Posterior cingulate gyrus (tissue), 11 donors: ENCODE measurements at places on chromosomes 16 and 17.

DNA sequence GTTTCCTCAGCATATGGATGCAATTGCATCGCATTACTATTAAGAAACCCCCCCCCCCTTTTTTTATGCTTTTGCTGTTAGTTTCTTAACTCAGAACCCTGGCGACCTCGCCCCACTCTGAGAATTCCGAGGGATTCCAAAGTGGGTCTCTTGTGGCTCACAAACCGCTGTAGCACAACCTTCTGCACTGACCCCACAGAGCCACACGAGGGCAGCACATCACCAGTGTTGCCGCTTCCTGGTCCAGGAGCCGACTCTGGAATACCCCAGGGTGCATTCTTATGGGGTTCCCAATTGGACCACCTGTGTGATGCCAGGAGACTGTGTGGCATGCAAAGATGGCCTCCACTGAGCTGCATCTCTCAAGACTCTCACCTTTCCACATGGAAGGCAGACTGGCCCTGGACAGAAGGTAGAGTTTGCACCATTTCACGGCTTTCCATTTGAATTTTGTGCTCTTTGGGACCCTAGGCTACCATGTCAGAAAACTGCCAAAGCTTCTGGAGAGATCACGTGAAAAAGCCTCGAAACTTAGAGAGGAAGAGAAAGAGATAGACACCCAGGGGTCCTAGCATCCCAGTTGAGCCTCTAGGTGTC, 432.7 kb upstream of the ASIC2 start:
- peak; percentile 71 for DNase-seq

DNA sequence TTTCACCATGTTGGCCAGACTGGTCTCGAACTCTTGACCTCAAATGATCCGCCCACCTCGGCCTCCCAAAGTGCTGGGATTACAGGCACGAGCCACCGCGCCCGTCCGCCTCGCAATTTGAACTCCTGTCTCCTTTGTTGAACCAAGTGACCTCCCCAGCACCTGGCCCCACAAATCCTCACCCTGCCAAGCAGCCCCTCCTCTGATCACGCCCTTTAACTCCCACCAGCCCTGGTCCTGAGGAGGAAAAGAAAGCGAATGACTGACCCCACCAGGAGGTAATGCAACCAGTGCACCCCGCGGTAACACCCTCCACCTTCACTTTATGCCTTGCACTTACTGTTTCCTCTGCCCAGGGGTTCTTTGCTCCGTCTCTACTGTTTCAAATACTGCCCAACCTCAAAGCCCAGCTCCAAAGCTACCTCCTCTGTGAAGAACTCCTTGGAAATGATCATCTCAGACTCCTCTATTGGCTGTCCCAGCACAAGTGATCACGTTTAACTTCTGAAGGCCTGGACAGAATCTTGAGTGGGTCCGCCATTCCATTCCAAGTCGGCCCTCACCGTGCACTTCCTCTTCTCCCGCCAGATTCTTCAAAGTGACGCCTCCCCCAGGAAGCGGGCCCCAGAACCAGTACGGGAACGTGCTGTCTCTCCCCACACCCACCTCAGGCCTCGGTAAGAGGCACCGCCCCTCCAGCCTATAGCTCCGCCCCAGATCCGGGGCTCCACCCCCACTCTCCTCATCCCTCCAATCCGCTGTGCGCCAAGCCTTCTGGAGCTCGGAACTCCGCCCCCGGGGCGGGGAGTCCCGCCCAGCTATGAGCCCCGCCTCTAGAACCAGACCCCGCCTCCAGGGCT, 4.4 kb downstream of the CD19 start:
- peak; percentile 17 for DNase-seq

- no peak for DNase-seq
Measured at GRCh38 chr17:40178021-40178601, 841 bp downstream of the RAPGEFL1 start.

- no peak for DNase-seq
Measured at GRCh38 chr16:19589771-19590302, 34.3 kb downstream of the VPS35L start.

DNA sequence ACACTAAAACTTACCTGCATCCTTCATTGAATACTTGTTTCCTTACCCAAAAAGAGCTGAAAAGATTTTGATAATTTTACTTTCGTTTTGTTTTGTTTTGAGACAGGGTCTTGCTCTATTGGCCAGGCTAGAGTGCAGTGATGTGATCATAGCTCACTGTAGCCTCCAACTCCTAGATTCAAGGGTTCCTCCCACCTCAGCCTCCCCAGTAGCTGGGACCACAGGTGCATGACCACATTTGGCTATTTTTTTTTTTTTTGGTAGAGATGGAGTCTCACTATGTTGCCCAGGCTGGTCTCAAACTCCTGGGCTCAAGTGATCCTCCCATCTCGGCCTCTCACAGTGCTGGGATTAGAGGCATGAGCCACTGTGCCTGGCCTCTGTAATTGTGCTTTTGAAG, 10.0 kb upstream of the TCAP start:
- no peak for DNase-seq

DNA sequence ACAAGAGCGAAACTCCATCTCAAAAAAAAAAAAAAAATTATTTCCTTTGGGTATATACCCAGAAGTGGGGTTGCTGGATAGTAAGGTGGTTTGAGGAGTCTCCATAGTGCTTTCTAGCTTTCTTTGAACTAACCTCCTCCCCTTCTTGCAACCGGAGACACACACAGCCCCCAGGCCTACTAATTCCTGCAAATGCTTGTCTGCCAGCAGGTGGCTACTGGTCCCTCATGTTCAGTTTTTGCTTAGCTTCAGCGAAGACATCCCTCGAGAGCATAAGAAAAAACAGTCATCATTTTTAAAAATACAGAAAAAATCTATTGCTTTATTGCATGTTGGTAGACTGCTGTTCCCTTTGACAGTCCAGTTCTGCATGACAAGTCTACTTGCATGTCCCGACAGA, 439.0 kb downstream of the UTP18 start:
- no peak for DNase-seq

DNA sequence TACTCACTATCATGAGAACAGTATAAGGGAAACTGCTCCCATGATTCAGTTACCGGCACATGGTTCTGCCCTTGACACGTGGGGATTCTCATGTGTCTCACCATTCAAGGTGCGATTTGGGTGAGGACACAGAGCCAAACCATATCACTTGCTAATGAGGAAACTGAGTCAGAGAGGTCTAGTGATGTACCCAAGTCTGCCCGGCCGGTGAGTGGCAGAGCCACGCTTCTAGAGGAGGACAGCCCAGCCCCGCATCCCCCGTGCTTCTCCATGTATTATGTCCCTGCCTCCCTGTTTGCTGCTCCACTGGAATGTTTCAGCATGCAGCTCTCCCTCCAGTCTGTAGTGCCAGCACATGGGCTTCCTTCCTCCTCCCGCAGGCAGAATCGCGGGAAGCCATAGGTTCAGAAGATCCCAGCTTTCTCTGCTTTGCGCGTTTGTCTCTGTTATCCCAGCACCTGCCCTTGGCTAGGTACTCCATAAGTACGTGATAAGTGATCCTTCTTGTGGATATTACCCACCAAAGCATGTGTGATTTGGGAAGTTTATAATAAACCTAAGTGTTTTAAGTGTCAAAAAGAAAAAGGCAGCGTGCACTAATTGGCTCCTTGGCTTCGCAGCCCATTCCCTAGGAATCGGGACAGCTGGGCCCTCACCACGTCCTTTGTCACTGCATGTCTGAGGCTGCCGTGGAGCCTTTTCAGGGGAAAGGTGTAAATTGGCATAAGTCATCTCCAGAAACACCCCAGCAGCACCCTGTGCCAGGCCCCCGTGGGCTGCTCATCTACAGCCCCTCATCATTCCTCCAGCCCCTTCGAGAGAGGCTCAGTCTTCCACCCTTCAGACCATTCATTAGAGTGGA, 103.8 kb downstream of the CLEC16A start:
- no peak for DNase-seq

- DNase-seq: no peak
Measured at GRCh38 chr16:16871196-16871595, 492.3 kb downstream of the NPIPA7 start.

DNA sequence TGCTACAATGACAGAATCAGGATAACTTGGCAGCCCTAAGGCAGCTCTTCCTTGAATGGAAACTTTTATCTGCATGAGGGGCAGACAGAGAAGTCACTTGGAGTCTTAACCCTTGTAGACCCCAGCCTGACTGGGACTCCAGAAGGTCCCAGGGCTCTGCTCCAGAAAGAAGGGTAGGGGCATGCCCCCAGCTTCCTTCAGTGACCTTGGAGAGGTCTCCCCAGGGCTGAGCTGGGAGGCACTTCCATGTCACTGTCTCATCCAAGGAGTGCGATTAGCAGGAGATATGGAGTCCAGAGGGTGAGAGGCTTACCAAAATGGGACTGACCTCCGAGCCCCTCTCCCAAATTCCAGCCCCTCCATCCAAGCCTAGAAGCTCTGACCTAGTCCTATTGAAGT, 3.4 kb upstream of the NLRC5 start:
- no peak for DNase-seq

DNA sequence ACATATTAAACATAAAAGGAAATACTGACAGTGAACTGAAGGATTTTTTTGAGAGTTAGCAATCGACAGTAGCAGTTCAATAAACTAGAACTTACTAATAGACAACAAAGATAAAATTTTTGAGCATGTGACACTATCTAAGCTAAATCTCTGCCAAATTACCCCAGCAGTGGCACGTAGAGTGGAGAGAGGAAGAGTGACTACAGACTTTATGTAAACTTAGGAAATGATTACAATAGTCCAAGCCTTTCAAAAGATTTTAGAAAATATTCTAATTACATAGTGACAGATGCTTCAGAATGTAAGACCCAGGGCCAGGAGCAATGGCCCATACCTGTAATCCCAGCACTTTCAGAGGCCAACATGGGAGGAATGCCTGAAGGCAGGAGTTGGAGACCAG, 52.4 kb downstream of the CFDP1 start:
- no peak for DNase-seq

DNA sequence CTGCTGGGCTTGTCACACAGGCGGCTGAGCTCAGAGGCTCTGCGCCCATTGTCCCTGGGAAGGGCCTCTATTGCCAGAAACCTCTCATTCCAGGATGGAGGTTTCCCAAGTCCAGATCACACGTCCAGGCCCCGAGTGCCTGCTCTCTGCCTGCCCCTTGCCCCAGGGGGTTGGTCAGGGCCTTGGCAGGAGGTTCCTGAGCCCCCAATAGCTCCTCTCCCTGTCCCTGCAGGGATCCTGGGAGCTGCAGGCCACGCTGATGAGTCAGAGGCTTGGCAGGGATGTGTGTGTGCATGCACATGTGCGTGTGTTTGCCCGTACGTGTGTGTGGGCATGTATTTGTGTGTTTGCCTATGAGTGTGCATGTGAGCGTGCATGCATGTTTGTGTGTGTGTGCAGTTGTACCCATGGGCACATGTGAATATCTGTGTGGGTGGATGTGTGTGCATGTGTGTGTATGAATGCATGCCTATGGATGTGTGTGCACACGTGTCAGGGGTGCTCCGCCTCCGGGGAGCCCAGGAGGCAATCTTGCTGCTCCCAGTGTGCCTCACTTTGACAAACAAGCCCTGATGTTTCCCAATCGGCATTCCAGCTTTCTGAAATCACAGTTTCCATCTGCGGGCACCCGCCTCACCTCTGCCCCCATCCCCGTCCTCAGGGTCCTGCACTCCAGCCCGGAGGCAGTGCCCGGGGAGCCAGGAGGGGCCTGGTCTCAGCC, 98.4 kb upstream of the GSE1 start:
- peak; percentile 87 for DNase-seq

DNA sequence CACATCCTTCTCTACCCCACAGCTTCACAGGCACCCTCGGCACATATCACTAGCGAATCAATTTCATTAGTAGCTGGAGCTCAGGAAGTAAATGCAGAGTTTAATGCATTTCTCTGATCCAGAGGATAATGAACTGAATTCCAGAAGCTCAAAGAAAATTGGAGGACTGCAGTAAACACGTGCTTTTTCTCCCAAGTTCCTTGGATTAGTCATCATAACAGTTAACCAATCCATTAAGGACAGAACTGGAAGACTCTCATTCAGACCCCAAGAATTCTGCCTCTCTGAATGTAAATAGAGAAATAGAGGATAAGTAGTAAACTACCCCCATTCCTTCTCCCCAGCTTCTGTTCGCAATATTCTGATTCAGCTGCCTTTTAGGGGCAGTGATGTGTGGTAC, 40.7 kb downstream of the DUSP14 start:
- DNase-seq: no peak

GRCh38 chr17:69539274-69539673, 124.8 kb downstream of the MAP2K6 start:
- no peak for DNase-seq

GRCh38 chr16:66473654-66474519, 46.8 kb downstream of the BEAN1 start:
- DNase-seq: no peak
